Stimulated activated CD4-positive, alpha-beta T cell treated with anti-CD3 and anti-CD28 coated beads, Interleukin-2, amount 100 ng/mL, for 24 hours (primary cell): ENCODE measurements at places on chromosomes 16 and 17.
A peak's percentile ranks its signal among the peaks of the same experiment; 100 is the strongest.

DNA sequence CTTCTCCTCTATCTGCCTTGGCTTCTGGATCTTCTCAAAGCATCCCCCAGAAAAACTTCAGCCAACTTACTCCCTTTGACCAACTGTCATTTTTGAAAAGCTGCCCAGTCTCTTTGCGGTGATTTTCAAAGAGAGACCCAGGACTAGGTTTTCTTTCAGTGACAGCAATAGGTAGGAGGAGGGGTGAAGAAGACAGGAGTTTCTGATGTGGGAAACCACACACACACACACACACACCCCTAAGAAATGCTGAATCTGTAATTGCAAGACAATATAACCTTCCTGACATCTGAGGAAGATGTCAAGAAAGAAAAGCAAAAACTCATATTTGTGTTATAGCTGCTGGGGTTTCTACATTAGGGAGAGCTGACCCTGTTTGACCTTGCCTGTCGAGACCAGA lies 5.2 kb downstream of the FAM20A start:
- no peak for DNase-seq

DNA sequence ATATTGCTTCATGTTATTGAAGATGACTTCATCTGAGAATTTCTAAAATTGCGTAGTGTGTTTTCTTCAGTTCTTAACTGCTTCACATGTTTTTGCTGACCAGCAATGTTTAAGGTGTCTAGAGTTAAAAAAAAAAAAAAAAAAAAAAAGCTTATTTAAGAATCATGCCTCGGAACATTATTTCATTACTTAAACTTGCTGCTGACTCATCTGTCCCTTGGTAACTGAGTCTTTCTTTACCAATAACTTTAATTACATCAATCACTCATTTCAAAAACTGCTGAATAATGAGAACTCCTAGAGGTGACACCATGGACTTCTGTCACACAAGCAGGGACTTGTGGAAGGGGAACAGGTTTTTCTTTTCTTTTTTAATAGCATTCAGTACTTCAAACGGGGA lies 16.2 kb downstream of the IRX5 start:
- no peak for DNase-seq

DNA sequence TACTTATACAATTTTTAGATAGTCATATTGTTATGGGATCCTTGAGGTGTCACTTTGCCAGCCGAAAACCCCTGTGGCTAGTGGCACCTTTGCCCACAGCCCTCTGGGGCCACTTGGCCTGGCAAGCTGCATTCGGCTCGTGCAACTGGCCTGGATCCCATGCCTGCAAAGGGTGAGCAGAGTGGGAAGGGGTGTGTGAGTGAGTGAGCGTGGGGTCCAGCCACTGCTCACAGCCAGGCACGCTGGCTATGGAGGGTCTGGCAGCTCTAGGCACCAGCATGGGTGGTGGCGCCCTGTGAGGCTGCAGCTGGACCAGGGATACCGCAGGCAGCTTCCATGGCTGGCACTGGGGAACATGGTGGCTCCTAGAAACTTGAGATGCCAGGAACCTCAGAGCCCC lies 49.0 kb downstream of the ESRP2 start:
- no peak for DNase-seq

GRCh38 chr16:68752602-68753001 lies 15.5 kb downstream of the CDH1 start:
- DNase-seq, result peak; percentile 33

- peak; percentile 69 for DNase-seq
Observed at GRCh38 chr16:17470908-17471718, at the start of gene XYLT1. TSS of gene XYLT1 (minus strand) at chr16:17470960. CDS start at chr16:17470796, 164 bp downstream.

- no peak for DNase-seq
Observed at GRCh38 chr17:46043606-46044005, 44.6 kb downstream of the STH start.

GRCh38 chr16:59088431-59088830 lies 354.3 kb upstream of the GOT2 start:
- DNase-seq, result no peak

- DNase-seq, result no peak
Observed at GRCh38 chr16:15644267-15644961, 1.5 kb upstream of the MARF1 start.

- no peak for DNase-seq
Observed at GRCh38 chr16:85332175-85332574, 219.9 kb upstream of the CIBAR2 start.

- peak; percentile 53 for DNase-seq
Observed at GRCh38 chr16:997440-998051, 16.0 kb downstream of the SOX8 start.

GRCh38 chr17:4950075-4950745 lies 709 bp upstream of the ENO3 start:
- DNase-seq, result peak; percentile 53

GRCh38 chr17:297758-298157 lies 54.8 kb downstream of the RPH3AL start:
- DNase-seq, result no peak

DNA sequence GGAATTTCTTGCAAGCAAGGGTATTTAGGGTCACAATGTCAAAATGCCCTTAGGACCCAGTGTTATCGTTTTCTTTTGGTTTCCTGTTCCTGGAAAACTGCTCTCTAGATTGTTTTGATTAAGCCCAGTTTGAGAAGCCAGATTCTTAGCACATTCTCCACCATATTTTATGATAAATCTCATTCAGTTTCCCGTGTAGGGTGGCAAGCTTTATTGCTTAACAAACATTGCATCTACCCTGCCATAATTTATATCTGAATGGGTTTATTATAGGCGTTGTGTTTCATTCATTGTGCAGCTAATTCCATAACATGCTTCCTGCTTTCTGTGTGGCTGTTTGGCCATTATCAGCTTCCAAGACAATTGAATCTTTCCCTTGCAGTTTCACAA lies 389.1 kb upstream of the DYNLRB2 start:
- no peak for DNase-seq

DNA sequence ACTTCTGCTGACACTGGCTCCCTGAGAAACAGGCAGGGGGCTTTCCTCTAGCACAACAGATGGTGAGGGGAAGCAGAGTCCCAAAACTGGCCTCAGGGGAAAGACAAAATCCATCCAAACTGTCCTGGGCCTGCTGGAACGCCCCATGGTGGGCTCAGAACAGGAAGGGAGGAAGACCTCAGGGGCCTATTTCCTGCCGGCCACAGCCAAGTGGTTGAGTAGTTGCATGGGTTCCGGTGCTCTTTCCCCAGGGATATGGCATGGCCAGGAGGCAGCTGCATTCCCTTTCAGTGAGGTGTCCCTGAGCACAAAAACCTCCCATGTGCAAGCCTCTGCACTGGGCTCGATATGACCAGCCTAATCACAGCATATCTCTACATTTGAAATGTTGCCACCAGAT lies 303.0 kb upstream of the IRX5 start:
- DNase-seq, result no peak

- no peak for DNase-seq
Observed at GRCh38 chr17:49779739-49780231, 8.7 kb upstream of the KAT7 start.

- no peak for DNase-seq
Observed at GRCh38 chr17:66373079-66373478, 70.7 kb downstream of the PRKCA start.

- DNase-seq, result no peak
Observed at GRCh38 chr16:54128629-54129234, 157.9 kb downstream of the IRX3 start.

DNA sequence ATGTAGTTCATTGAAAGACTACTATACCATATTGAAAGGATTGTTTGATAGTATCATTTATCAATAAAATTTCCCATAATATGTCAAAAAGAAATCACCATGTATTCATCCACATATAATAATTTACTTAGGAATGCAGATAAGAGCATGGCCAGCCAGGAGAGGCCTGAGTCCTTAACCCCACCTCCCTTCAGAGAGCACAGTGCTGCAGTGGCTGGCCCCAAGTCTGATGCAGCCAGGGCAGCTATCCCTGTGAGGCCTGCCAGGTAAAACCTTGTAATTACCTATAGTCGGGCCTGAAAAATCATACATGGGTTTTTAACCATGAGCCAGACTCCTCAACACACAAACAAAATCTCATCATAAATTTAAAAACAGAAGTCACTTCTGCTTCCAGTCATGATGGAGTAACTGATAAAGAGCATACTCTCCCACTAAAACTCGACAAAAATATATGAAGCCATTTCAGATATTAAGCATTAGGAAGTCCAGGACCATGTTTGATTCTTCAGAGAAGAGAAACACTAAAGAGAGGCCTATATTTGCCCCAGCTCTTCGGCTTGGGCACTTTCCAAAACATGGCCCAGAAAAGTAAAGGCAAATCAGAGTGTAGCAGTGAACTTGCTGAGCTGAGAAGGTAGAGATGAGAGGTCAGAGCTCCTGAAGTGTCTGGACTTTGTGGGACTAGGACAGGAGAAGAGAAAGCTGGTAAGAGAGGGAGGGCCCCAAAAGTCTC lies 40.9 kb upstream of the CCNF start:
- DNase-seq, result no peak

GRCh38 chr16:65178151-65178550 lies 56.3 kb upstream of the CDH11 start:
- DNase-seq, result no peak

DNA sequence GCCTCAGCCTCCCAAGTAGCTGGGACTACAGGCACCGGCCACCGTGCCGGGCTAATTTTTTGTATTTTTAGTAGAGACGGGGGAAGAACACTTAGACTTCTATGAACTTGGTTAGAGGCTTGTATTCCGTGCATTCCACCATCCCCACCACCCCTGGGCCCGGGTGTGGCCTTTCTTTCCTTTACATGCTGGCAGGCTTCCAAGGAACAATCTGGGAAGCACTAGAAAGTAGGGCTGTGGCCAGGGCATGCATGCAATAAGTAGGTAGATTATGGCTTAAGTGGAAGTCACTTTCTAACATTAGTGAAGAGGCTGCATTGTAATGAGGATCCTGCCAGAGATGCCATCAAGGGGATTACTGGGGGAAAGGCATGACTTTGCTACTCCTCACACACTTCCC lies 171.6 kb downstream of the SHISA6 start:
- DNase-seq, result no peak

- no peak for DNase-seq
Observed at GRCh38 chr17:79628861-79629547, 18.2 kb upstream of the RBFOX3 start.

DNA sequence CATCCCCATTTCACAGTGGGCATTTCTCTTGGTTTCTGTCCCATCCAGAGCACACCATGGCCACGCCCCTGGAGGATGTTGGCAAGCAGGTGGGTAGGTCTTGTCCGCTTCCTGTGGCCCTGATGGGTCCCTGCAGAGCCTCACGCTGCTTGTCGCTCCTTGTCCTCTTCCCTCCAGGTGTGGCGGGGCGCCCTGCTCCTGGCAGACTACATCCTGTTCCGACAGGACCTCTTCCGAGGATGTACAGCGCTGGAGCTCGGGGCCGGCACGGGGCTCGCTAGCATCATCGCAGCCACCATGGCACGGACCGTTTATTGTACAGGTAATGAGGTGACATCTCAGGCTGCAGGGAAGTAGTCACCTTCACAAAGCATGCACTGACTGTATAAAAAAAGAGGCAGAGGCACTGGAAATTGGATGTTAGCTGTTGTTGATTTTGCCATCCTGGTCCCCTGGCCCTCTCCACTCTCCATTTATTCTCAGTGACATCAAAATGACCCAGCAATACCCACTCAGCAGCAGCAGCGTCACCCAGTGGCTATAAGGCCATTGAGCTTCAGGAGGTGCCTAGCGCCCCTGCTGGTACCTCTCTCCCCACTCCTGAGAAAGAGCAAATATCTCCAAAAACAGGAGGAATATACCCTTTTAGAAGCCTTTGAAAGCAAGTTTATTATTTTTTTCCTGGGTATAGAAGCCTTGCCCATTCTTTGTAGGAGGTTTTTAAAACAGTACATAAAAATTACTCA lies 13.7 kb downstream of the METTL22 start:
- no peak for DNase-seq
